H1 (cell line): ENCODE measurements at places on chromosomes 16 and 17.

- H3K27ac ChIP-seq: no peak overlapping the region
- H3K36me3 ChIP-seq: no peaks in the 10 kb centered on the region
- no peaks in the 10 kb centered on the region for H3K4me1 ChIP-seq
- DNase-seq: no peak
- H3K4me3 ChIP-seq: no peak overlapping the region
These were observed 150.0 kb downstream of the HS3ST4 start for GRCh38 chr16:25841761-25842160.

- no peak overlapping the region for H3K4me3 ChIP-seq
- H3K36me3 ChIP-seq: no peaks in the 10 kb centered on the region
- H3K27ac ChIP-seq: no peak overlapping the region
- H3K27me3 ChIP-seq: 0 out of 2 replicates have a peak, but pooled peaks cover 2% of the 10 kb centered on the region
- no peaks in the 10 kb centered on the region for H3K4me1 ChIP-seq
These were observed 70.6 kb downstream of the SREBF1 start for GRCh38 chr17:17766077-17766743.

DNA sequence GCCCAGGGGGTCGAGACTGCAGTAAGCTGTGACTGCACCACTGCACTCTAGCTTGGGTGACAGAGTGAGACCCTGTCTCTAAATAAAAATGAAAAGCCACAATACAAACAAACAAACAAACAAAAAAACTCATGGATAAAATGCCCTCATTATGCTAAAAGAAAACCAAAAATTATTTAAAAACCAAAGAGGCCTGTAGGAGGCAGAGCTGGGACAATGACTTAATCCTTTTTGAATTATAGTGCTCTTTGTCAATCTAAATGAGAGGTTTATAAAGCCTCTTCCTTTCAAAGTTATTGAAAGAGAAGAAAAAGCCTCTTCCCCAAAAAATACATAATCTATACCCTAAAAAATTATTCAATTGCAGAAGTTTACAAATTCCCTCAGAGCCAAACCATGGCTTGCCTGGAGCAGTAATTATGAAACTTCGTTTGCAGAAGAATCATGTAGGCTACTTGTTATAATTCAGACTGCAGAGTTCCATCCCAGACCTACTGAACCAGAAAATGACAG is 18.5 kb downstream of the CRLF3 start:
- H3K4me3 ChIP-seq: no peak overlapping the region
- no peaks in the 10 kb centered on the region for H3K27me3 ChIP-seq
- peaks cover 26% of the 10 kb centered on the region for H3K36me3 ChIP-seq
- H3K27ac ChIP-seq: no peak overlapping the region

GRCh38 chr17:68489919-68490318 is 22.3 kb upstream of the PRKAR1A start:
- no peak overlapping the region for H3K27ac ChIP-seq
- H3K4me3 ChIP-seq: no peak overlapping the region
- no peaks in the 10 kb centered on the region; the same call in 1 of the 2 replicates for H3K27me3 ChIP-seq
- H3K36me3 ChIP-seq: no peaks in the 10 kb centered on the region
- no peaks in the 10 kb centered on the region for H3K4me1 ChIP-seq

DNA sequence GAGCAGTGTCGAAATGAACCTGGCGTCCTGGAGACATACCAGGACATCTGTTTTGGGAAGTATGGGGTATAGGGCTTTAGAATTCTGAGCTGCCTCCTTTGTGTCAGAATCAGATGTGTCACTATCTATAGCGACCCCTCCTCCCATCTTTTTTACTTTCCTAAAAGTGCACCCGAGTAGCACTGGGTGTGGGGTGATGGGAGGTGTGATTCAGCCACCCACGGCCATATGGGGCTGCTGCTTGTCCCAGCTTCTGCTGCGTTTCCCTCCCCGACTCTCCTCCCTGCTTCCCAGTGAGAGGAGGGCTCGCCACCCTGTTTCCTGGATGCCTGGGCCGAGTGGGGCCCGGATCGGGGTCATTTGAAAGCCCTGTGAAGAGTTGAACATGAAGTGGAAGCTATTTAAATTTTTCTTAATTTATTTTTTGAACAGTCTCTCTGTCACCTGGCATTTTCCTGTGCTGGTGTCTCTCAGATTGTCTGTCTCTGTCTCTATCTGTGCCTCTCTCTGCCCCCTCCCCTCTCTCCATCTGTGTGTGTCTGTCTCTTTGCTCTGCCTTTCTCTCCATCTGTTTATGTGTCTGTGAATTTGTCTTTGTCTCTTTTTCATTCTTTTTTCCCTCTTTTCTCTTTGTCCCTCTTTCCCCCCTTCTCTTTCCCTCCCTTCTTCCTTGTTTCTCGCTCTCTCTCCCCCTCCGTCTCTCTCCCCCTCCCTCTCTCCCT is 638.8 kb upstream of the EEF2KMT start:
- H3K4me1 ChIP-seq: no peaks in the 10 kb centered on the region
- H3K36me3 ChIP-seq: no peaks in the 10 kb centered on the region

GRCh38 chr17:3894188-3894587 is 1.3 kb upstream of the CAMKK1 start:
- H3K4me3 ChIP-seq: no peak overlapping the region
- no peaks in the 10 kb centered on the region for H3K27me3 ChIP-seq
- H3K27ac ChIP-seq: no peak overlapping the region

GRCh38 chr16:49698453-49698815 is 157.5 kb downstream of the ZNF423 start:
- DNase-seq: no peak
- no peak overlapping the region for H3K27ac ChIP-seq
- peaks cover 66% of the 10 kb centered on the region for H3K4me1 ChIP-seq
- no peaks in the 10 kb centered on the region for H3K27me3 ChIP-seq
- H3K36me3 ChIP-seq: no peaks in the 10 kb centered on the region

DNA sequence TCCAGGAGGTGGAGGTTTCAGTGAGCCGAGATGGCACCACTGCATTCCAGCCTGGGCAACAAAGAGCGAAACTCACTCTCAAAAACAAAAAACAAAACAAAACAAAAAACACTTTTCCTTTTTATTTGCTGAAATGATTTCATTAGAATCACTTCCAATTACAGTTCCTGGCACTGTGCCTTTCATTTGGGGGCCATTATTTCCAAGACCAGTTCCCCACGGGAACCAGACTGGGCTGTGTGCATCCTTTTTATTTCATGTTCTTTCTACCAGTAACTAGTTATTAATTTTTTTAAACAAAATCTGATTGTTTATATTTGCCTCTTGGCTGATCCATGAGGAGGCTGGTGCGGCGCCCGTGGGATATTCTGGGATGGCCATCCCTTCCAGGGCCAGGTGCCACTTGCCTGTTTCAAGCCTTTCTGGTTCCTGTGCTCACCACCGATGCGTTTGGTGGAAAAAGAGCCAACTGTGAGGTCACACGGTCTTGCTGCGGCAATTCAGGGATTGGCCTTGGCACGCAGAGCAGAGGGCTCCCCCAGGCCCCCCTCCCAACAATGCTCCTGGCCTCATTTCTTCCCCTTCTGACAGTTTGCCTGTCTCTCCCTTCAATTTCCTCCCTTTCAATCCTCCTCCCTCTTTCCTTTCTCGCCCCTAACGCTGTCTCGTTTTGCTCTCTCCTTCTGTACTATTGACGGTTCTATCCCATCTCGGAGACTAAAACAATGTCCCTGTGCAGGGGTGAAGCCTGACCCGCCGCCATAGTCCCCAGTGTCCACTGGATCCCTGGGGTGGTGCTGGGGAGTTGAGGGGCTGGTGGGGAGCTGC is 13.4 kb downstream of the UBALD1 start:
- no peak overlapping the region for H3K27ac ChIP-seq
- H3K4me3 ChIP-seq: no peak overlapping the region
- H3K27me3 ChIP-seq: no peaks in the 10 kb centered on the region; the same call in 1 of the 2 replicates
- peaks cover 14% of the 10 kb centered on the region for H3K4me1 ChIP-seq

DNA sequence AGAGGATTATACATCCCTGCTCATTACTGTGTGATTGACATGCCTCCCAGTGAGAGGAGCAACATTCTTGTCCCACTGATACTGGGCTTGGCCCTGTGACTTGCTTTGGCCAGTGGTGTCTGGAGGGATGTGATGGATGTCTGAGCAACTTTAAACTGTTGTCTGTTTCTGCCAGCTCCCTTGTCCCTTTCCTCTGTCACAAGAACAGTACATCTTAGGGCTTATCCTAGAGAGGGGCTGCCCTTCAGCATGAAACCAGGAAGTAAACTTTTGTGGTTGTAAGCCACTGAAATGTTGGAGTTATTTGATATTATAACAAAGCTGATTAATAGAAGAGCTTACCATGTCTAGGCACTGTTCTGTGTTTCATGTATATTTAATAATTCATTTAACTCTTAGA is 82.9 kb upstream of the GPRC5B start:
- no peaks in the 10 kb centered on the region for H3K4me1 ChIP-seq
- no peak for DNase-seq
- H3K4me3 ChIP-seq: no peak overlapping the region
- no peak overlapping the region for H3K27ac ChIP-seq

DNA sequence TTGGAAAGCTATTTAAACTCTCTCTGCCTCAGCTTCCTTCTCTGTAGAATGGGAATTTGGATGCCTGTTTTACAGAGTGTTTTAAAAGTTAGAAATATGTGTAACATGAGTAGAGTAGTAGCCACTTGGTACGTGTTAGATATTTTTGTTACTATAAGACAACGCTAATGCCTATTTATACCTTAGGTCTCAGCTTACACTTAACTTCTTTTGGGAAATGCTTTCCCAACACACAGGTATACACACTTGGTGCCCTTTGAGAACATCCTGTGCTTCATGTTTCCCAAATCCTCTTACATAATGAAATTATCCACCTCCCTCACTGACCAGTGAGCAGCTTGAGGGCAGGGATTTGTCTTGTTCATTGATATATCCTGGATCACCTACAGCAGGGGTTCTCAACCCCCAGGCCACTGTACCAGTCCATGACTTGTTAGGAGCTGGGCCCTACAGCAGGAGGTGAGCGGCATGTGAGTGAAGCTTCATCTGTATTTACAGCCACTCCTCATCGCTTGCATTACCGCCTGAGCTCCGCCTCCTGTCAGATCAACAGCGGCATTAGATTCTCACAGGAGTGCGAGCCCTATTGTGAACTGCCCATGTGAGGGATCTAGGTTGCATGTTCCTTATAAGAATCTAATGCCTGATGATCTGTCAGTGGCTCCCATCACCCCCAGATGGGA is 33.5 kb downstream of the ARSG start:
- H3K4me1 ChIP-seq: peaks cover 4% of the 10 kb centered on the region
- H3K27me3 ChIP-seq: no peaks in the 10 kb centered on the region
- DNase-seq: no peak
- H3K4me3 ChIP-seq: no peak overlapping the region
- no peak overlapping the region for H3K27ac ChIP-seq

DNA sequence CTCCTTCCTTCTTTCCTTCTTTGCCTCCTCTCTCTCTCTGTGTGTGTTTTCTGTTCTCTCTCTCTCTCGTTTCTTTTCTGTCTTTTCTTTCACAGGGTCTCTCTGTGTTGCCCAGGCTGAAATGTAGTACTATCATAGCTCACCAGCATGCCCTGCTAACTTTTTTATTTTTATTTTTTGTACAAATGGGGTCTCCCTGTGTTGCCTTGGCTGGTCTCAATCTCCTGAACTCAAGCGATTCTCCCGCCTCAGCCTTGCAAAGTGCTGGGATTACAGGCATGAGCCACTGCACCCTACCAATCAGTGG is 1.5 kb downstream of the SLC5A11 start:
- H3K4me1 ChIP-seq: no peaks in the 10 kb centered on the region
- H3K36me3 ChIP-seq: no peaks in the 10 kb centered on the region
- no peaks in the 10 kb centered on the region for H3K27me3 ChIP-seq

DNA sequence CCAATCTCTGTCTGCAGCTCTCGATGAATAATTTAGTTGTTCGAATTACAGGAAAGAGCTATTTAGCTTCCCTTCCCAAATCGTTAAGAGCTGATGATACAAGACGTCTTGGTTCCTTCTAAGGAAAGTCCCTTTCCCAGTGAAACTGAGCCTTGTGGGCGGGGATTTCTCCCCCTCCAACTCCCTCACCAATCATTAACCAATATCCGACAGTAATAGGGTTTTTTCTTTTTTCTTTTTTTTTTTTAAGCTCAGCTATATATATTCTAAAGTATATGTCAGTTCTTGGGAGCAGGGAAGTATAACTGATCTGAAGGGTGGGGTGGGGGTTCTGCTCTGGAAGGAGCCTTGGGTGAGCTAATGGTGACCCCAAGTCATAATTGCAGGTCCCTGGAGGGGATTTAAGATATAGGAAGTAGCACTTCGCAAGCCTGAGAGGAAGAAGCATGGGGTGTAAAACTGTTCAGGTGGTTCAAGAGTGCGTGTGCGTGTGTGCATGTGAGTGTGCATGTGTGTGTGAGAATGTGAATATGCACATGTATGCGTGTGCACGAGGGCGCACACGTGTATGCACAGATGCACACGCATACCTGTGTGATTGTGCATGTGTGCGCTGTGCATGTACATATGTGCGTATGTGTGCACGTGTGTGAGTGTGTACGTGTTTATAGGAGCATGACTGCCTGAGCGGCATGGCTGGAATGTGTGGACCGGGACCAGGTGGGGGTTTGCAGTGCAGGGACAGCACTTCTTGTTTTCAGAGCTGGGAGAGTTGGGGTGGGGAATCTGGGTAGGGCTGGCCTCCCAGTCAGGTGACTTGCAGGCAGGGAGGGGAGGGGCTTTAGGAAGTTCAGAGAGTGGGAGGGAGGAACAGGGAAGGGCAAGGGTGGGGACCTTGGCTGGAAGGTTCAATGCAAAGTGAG is 42.7 kb downstream of the SOCS3 start:
- peak overlapping the region; percentile 36 for H3K4me3 ChIP-seq
- peak; percentile 77 for DNase-seq

- H3K4me1 ChIP-seq: no peaks in the 10 kb centered on the region
- H3K36me3 ChIP-seq: no peaks in the 10 kb centered on the region
- H3K4me3 ChIP-seq: no peak overlapping the region
- no peak for DNase-seq
- H3K27me3 ChIP-seq: no peaks in the 10 kb centered on the region
- H3K27ac ChIP-seq: no peak overlapping the region
These were observed 106.9 kb downstream of the SYCE1L start for GRCh38 chr16:77306075-77306474.

GRCh38 chr17:2745317-2746037 is 4.0 kb downstream of the CCDC92B start:
- H3K4me3 ChIP-seq: no peak overlapping the region
- no peaks in the 10 kb centered on the region for H3K27me3 ChIP-seq
- H3K27ac ChIP-seq: no peak overlapping the region
- H3K4me1 ChIP-seq: no peaks in the 10 kb centered on the region

DNA sequence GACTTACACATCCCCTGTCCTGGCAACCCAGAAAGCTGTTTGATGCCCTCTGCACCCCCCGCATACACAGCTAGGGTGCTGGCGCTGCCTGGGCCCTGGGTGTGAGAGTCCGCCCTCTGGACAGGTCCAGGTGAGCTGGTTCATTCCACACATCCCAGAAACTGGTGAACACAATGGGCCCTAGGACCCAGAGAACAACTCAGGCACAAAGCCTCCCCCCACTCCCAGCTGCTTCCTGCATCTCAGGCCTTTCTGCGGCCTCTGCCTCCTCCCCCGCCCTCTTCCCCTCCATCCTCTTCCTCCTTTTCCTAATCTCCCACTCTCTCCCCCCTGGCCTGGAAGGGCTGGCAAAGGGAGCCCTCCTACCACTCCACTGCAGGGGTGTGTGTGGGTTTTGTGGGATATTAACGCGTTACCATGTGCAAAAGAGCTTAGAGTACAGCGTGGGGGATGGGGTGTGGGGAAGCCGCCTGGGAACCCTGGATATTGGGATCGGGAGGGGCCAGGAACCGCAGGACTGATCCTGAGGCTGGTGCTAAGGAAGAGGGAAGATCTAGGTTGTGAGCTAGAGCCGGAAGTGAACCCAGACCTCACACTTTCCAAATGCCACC is 1.6 kb upstream of the PPP1R9B start:
- H3K27me3 ChIP-seq: peaks cover 12% of the 10 kb centered on the region; the same call in 1 of the 2 replicates
- peak overlapping the region; percentile 30; the same call in 1 of the 2 replicates for H3K27ac ChIP-seq
- peaks cover 14% of the 10 kb centered on the region for H3K4me1 ChIP-seq
- H3K4me3 ChIP-seq: peak overlapping the region; percentile 64
